ENCODE measurements at places on chromosomes 1 and 21.
A peak's percentile ranks its signal among the peaks of the same experiment; 100 is the strongest.

DNA sequence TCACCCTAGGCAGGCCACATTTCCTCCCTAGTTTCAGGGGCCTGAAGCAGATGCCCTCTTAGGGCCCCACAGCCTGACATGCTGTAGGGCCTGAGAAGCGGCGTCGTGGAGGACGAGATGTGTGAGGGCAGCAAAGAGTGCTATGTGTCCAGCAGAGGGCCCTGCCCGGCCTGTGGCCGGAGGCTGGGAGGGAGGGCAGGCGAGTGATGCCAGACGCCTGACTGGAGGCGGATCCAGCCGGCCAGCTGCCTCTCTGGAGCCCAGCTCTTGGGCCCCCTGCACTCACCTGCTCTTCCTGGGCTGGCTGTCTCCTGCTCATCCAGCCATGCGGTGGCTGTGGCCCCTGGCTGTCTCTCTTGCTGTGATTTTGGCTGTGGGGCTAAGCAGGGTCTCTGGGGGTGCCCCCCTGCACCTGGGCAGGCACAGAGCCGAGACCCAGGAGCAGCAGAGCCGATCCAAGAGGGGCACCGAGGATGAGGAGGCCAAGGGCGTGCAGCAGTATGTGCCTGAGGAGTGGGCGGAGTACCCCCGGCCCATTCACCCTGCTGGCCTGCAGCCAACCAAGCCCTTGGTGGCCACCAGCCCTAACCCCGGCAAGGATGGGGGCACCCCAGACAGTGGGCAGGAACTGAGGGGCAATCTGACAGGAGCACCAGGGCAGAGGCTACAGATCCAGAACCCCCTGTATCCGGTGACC, at the start of gene GPR37L1:
GPR37L1 (plus strand) TSS at position 279 of the 697 bp plus-strand sequence; CDS start at position 326, 47 bp downstream.
- peak; percentile 64 for DNase-seq

DNA sequence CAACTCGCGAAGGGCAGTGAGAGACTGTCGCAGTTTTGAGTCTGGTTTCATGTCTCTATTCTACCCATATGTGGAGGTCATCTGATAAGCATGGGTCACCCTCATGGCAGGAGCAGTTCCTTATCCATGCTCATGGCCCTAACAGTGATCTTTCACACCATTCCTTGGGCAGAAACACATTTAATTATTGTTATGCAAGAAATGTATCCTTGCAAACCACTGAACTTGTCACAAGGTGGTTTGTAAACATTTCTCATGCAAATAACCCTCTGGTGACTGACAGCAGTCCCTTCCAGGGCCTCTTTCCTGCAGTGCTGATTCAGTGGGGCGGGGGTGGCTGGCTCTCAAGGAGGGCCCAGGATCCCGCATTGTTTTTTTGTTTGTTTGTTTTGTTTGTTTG, 421.4 kb upstream of the RUNX1 start:
- peak; percentile 77 for DNase-seq

DNA sequence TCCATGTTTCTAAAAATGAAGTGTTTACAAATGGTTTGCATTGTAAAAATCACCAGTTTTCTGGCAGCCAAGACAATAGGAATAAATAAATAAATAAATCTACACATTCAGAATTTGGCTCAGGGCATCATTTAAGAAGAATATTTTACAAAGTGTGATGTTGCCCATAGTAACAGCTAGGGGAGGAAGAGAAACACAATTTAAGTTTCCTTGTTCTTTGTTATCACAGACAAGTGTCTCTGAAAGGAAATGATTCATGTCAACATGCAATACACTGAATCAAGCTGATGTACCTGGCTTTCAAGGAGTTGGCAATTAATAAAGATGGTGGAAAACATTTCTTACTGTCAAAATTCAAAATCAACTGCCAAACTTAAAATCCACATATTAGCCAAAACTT, 74.7 kb downstream of the LHX8 start:
- no peak for DNase-seq

- no peak for DNase-seq
These were observed 716 bp downstream of the CTBS start for GRCh38 chr1:84573481-84573966.

- DNase-seq: no peak
These were observed 82.0 kb upstream of the NFIA start for GRCh38 chr1:61000327-61000726.

- no peak for DNase-seq
These were observed 402.9 kb downstream of the TGFB2 start for GRCh38 chr1:218748071-218748470.

DNA sequence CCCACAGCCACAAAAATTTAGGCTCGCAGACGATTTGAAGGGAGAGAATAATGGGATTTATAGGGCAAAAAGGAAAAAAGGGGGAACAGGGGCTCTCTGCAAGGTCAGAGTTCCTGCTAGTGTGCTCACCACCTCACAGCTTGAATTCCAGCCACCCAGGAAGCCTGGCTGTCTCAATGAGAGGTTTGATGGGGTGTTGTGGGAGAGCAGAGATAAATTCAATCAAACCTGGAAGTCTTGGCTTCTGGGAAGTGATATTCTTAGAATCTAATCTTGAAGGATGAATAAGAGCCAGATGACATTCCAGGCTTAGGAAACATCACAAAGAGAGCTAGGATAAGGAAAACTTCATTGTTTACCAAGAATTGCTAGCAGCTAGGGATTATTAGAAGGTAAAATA, 47.4 kb upstream of the C21orf91 start:
- peak; percentile 8 for DNase-seq

- no peak for DNase-seq
These were observed 18.0 kb downstream of the PCP4 start for GRCh38 chr21:39885119-39885848.

- DNase-seq: no peak
These were observed 14.0 kb upstream of the TIPRL start for GRCh38 chr1:168164771-168165170.

DNA sequence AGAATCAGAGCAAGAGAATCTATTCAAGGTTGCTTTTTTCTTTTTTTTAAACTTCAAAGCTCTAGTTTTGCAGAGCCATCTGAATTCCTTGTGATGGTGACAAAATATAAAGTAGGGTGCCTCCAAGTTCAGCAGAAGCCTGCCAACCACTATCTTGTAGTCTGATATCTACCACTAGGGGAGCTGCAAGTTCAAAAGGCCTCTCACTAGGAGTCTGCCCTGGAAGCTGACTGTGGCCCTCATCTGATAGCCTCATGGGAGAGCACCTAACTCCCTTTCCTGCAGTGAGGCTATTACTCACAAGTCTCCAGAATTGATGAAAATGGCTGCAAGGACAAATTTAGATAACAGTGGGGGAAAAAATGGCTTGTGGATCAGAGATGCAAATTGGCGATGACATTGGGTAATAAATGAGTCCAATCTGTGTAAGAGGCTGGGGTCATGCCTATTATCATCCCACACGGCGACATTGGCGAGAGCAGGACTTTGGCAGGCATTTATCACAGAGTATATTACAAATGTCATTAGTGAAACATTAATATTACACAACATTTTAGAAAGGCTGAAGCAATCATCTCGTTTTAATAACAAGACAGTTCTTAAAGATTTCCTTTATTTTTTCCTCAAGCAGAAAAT, 10.7 kb upstream of the ZP4 start:
- peak; percentile 66 for DNase-seq

- DNase-seq: no peak
These were observed 3.6 kb upstream of the TNFSF4 start for GRCh38 chr1:173210716-173211231.

GRCh38 chr1:115210302-115210711, 121.0 kb upstream of the TSPAN2 start:
- DNase-seq: peak; percentile 20

- DNase-seq: peak; percentile 94
These were observed 3.0 kb downstream of the LRRC8D start for GRCh38 chr1:89823679-89824292.

DNA sequence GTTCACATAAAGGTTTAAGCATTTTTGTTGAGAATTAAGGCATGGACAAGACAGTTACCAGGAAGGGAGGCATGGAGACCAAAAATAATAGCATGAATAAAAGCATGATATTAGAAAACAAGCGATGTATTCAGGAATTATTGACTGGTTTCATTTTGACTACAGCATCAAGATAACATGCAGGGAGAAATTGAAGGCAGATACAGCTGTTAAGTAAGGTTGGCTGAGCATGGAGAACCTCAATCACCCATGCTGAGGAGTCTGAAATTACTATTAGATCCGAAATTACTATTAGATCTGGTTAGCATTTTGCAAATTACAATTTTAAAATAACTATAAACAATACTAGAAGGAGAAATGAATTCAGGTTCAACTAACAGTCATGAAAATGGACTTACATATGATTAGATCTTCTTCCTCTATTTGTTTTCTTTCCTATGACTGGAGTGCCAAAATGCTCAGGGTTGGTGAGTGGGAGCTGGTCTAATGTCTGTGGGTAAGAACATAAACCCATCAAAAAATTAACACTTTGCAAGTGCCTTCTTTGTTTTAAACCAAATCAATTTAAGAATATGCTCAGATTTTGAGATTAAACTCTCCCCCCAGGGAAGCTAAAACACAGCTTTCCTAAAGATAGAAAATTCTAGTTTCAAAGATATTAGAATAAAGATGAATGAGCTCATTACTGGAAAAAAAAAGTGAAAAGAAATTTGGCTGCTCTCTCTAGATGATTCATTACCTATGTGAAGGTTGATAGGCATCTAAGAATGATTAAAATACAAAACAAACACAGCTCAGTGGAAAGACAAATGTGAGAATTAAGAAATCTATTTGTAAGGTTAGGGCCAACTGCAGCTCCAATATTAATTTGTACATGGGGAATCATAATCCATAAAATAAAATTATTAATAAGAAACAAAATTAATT, 81.7 kb downstream of the ARID4B start:
- DNase-seq: peak; percentile 66

- DNase-seq: no peak
These were observed 18.7 kb upstream of the POFUT2 start for GRCh38 chr21:45306453-45306831.

DNA sequence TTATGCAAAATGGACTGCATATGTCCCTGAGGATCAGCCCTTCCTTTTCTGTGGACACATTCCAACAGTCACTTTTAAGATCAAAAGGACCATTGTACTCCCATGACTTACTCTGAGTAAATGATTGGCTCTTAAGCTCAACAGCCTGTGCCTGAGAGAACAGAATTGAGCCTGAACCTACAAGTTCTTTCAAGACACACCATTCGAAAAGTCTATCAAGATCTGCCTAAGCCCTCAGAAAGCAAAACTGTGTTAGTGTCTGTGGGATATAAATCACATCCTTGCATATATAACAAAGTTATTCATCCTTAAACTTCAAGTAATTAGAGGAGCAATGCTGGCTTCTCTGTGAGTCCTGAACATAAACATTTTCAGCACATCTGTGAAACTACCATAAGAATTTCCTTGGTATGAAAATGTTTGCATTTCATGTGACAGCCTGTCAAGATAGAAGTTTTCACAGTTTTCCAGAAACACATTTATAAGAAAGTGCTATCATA, 41.6 kb downstream of the PCNX2 start:
- no peak for DNase-seq
